Thymus (tissue), 14 donors: ENCODE measurements at places on chromosomes 11 and 22. TPM values are rescaled to one million over a fixed set of nuclear protein-coding genes. Genes with fewer than 3 reads are reported as not detected.

DNA sequence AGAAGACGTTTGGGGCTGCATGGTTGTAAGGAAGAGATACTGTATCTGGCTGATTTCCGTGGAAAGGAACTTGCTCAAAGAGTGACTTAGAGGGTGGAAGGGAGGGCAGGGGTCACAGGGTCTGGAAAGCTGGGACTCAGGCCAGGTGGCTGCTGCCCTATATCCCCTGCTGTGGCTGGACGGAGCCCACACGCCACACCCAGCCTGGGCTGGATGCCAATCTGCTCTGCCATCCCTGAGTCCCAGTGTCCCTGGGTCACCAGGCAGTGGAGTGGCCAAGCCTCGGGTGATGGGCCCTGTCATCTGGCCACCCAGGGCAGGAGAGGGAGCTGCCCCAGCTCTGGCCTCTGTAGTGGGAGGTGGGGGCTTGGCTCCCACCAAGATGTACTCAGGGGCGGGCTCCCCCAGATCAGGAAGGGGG is 26.5 kb upstream of the KRTAP5-7 start:
- no peak for DNase-seq

CHRNA10 gene
- polyA plus RNA-seq = 2.7 TPM

- no peak for DNase-seq
Observed at GRCh38 chr22:17797721-17798559, 23.7 kb upstream of the BID start.

PATE4 gene
- 0.11 TPM for polyA plus RNA-seq

DNA sequence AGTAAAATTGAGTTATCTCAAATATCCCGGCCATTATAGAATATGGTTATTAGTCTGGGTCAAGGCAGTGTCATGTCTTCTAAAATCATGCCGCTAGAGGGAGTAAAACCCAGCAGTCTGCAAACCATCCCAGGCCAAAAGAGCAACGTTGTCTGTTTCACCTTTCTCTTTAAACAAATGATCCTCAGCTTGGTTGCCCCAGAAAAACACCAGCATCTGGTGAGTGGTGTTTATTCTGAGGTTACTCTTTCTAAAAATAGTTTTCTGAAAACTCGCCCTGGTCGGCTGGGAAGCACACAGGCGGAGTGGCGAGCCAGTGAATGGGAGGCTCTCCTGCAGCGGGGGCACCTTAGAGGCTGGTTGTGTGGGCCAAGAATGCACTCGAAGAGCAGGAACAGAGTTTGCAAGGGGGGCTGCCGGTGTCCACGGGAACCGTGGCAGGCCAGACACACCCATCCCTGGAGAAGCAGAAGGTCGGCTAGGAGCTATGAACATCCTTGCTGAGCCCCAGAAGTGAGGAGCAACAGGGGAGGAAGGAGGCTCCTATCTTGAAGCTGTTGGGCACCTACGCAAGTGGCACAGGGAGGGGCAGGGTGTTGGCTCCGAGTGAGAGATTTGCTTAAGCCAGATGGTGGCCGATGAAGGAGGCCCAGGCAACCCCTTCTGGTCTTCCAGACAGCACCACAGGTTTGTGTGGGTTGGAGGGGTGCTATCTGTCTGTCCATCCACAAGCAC is 297.1 kb downstream of the ETS1 start:
- peak; percentile 87 for DNase-seq

NTM gene
- 0.18 TPM for polyA plus RNA-seq
